ENCODE measurements at places on chromosomes 7 and 10. TPM values are rescaled to one million over a fixed set of nuclear protein-coding genes. Genes with fewer than 3 reads are reported as not detected.
A peak's percentile ranks its signal among the peaks of the same experiment; 100 is the strongest.

DNA sequence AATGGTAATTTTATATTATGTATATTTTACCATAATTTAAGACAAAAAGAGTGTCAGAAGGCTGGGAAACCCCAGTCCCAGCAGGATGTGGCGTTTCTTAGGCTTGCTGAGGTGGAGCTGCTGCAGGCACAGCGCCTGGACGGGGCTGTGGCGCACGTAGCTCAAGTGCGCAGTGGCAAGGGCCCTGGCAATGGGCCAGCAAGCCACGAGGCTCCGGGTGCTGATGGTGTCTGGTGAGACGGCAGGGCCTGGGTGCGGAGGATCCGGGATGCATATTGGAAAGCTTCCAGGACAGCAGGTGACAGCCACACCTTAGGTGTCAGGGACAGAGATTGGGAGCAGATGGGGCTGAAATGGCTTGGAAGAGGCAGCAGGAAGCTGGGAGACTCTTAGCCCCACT lies 37.2 kb downstream of the CLEC2L start:
- no peak overlapping the region for H3K27ac ChIP-seq
- H3K36me3 ChIP-seq = no peaks in the 10 kb centered on the region
- peaks cover 2% of the 10 kb centered on the region for H3K4me1 ChIP-seq
- no peak for DNase-seq

DNA sequence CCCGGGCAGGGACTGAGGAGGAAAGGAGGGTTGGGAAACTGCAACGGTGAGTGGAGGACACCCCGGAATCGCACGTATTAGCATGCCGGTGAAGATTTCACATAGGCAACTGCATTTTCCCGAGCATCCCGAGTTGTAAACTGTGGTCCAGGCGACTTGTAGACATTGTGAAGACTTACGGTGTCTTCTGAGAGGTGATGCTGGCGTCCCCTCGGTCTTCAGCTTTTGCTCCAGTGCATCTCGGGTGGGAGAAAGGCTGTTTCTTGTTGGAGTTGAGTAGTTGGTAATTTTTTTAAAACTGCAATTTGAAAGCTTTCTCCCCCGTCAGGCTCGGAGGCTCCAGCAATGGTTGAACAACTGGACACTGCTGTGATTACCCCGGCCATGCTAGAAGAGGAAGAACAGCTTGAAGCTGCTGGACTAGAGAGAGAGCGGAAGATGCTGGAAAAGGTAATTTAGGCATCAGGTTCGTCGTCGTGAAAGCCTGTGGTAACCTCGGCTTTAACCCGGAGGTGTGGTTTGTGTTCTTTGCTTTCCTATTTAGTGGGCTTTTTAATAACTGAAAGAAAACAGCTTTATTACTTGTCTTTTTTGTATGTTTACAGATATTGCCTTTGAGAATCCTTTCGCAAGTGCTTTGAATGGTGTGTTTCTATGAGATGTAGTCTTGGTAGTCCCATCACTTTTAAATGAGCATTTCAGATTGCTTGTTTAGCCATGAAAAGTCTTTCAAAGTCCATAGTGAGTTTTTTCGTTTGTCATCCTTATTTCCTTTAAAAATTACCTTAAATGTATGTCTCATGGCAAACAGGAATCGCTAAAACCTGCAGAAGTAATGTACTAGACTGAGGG lies 687 bp downstream of the HELLS start:
- peaks cover 36% of the 10 kb centered on the region for H3K4me1 ChIP-seq
- peaks cover 28% of the 10 kb centered on the region for H3K36me3 ChIP-seq
- DNase-seq = peak; percentile 27

TWIST1 gene
- total RNA-seq = not detected

PBLD gene
- total RNA-seq = 0.97 TPM

MGAM2 gene
- total RNA-seq = not detected

GRCh38 chr7:7970237-7970530 lies 1.6 kb downstream of the GLCCI1 start:
- no peaks in the 10 kb centered on the region for H3K36me3 ChIP-seq
- DNase-seq = no peak
- H3K4me3 ChIP-seq = no peak overlapping the region

DNA sequence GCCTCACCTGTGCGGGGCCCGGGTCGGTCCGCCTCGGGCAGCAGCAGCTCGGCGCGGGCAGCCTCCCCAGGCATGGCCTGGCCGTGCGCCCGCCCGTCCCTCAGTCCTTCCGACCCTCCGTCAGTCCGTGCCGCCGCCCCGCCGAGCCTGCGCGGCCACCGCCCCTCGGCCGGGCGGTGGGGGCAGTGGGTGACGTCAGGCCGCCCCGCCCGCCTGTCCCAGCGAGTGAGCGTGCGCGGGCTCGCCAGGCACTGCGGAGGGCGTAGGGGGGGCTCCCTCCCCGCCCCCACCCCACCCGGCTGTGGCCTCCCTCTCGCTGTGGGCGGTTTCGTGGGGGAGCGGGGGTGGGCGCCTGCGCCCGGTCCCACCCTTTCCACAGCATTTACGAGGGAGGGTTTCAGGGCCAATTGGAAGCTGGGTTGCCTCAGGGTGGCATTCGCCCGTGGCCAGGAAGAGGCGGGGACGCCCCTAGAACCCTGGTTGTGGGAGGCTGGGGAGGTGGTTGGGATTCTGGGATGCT lies at the start of gene NACAD:
Gene NACAD (minus strand): TSS at position 149 of the 520 bp plus-strand sequence. CDS start 75 bp downstream, at position 74.
- H3K36me3 ChIP-seq = no peaks in the 10 kb centered on the region
- DNase-seq = no peak
- peak within 1 kb of the TSS; percentile 68 for H3K4me3 ChIP-seq

DNA sequence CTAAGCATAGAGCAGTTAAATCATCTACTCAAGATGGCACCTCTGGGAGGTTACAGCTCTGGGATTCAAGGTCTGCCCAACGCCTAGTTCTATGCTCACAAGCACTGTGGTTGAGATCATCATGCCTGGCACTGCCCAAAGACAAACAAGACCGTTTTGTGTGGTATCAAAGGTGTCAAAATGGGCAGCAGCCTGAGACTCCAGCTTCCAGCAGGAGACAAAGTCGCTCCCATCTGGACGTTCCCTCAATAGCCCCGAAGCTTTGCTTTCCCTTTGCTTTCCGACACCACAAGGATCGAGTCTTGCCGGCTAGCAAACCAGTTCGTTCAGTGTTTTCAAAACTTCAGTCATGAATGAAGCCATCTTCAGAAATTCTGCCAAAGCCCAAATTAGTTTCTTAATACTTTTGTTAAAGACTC lies 5.1 kb downstream of the HABP2 start:
- no peak for DNase-seq
- peaks cover 8% of the 10 kb centered on the region for H3K4me1 ChIP-seq

HTR5A gene
- not detected for total RNA-seq

GDF2 gene
- total RNA-seq = not detected

DNA sequence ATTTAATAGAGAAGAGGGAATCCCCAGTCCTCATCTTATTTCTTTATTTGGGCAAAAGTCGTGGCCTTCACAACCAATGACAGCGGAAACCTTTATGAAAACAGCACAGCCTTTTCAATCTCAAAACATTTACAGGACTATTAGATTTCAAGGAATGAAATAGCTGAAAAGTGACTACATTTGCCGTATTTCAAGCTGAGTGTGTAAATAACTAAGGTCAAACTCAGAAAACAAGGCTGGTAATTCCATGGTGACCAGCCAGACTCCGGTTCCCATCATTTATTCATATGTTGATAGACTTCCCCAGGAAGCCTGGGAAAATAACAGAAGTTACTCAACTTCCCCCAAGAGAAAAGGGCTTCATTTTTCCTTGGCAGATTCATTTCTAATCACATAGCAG lies 457.3 kb upstream of the NFE2L3 start:
- no peak for DNase-seq
- no peaks in the 10 kb centered on the region for H3K4me1 ChIP-seq
- no peak overlapping the region for H3K27ac ChIP-seq

DNA sequence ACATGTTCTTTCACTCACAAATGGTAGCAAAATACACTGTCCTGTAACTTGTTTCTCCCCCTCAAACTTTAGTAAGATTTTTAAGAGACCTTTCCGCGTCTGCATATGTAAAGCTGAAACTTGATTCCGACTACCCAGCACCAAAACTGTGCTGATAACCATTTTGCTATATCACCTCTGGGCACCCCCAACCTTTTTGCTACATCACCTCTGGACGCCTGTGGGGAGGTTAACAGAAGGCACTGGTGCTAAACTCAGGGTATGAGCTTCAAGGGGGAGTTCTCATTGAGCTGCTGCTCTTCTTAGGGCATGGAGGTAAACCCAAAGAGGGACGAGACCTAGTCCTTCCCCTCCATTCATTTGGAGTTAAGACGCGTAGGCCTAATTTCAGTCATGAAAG lies 67.6 kb upstream of the NFE2L3 start:
- H3K4me1 ChIP-seq = peaks cover 3% of the 10 kb centered on the region
- H3K27me3 ChIP-seq = peaks cover 33% of the 10 kb centered on the region
- H3K36me3 ChIP-seq = no peaks in the 10 kb centered on the region

DNA sequence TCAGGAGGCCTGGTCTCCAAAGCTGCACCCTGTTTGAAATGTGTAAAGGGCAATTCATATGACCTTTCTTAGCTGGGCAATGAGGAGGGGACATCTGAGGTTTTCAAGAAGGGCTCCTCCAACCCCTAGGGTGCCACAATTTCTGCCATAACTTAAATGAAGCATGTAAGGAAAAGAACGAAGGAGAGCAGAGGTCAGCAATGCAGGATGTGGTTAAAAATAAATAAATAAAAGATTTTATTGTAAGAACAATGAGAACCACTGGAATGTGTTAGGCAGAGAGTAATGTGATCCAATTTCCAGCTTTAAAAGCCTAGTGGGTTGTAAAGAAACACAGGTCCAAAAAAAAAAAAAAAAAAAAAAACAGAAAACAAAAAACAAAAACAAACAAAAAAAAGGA lies 673.1 kb downstream of the TNS3 start:
- no peak for DNase-seq
- H3K27ac ChIP-seq = no peak overlapping the region
- no peaks in the 10 kb centered on the region for H3K36me3 ChIP-seq
- H3K4me3 ChIP-seq = no peak overlapping the region
- H3K27me3 ChIP-seq = no peaks in the 10 kb centered on the region

- H3K27ac ChIP-seq = no peak overlapping the region
- no peak overlapping the region for H3K4me3 ChIP-seq
- DNase-seq = no peak
- H3K27me3 ChIP-seq = peaks cover 8% of the 10 kb centered on the region
- H3K4me1 ChIP-seq = no peaks in the 10 kb centered on the region
These were observed 131.3 kb upstream of the NPVF start for GRCh38 chr7:25359471-25360059.

VSIR gene
- 127 TPM for total RNA-seq

ANXA8L1 gene
- total RNA-seq = not detected

DNA sequence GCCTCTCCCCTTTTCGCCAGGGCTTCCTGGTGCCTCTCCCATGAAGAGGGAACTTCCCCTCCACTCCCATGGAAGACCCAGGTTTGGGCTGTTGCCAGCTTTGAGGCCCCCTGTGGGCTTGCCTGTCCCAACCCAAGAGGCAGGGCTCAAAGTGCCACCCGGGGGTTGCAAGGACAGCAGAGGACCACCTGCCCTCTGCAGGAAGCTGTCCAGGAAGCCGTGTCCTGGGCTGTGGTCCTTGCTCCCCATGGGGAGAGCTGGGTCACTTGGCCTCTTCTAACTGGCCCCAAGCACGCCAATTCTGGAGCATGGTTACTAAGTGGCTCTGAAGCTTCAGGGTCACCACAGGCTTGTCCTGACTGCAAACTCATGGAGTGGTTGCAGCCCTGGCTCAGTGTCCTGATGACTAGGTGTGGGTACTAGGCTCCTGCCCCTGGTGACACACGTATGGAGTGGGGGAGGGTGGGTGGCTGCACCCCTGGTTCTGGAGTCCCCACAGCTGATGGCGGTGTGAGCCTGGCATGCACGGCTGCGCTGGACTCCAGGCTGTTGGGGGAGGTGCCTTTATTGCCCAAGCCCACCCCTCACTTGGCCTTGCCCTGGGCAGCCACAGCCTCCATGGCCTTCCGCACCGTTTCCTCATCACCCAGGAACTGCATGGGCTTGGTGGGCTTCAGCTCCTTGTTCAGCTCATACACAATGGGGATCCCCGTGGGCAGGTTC lies 3.0 kb downstream of the PGAM2 start:
- no peak overlapping the region for H3K27ac ChIP-seq
- no peak for DNase-seq
- H3K36me3 ChIP-seq = peaks cover 43% of the 10 kb centered on the region

ZNF679 gene
- total RNA-seq = not detected

DNA sequence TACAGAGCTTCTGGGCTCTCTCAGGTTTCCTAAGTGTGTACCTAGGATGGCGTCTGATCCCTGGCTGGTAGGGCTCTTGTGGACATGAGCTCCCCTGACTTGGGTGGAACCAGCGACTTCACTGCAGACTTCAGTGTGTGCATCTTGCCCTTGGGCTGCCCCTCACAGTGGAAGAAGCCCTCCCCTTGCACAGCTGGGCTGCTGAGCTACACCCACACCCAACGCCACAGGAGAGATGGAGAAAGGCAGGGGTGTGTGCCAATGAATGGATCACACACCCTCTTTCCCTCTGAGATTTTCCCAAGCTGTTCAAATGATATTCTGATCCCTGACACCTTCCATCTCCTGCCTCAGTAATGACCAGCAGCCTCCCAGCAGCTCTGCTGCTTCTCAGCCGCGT lies 296.7 kb downstream of the GFRA1 start:
- H3K27ac ChIP-seq = no peak overlapping the region
- H3K4me1 ChIP-seq = no peaks in the 10 kb centered on the region

GRCh38 chr7:82049891-82050533 lies 280.2 kb upstream of the HGF start:
- H3K4me3 ChIP-seq = no peak overlapping the region
- no peaks in the 10 kb centered on the region for H3K4me1 ChIP-seq
- no peak for DNase-seq
- H3K27me3 ChIP-seq = no peaks in the 10 kb centered on the region
- H3K36me3 ChIP-seq = no peaks in the 10 kb centered on the region

DNA sequence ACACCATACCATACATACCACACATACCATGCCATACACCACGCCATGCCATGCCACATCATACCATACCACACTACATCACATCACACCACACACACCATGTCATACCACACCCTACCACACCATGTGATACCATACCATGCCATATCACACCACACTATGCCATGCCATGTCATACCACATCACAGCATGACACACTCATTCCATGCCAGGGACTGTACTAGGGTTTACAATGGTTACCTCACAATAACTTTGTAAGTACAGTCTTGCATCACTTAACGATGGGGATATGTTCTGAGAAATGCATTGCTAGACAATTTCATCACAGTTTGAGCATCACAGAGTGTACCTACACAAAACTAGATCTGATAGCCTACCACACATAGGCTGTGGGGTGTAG lies 14.5 kb downstream of the PYROXD2 start:
- DNase-seq = no peak
- no peak overlapping the region for H3K27ac ChIP-seq
- peaks cover 2% of the 10 kb centered on the region for H3K36me3 ChIP-seq
- H3K27me3 ChIP-seq = no peaks in the 10 kb centered on the region
- peaks cover 10% of the 10 kb centered on the region for H3K4me1 ChIP-seq
- no peak overlapping the region for H3K4me3 ChIP-seq

ZNF425 gene
- total RNA-seq = 0.55 TPM

All from activated CD8-positive, alpha-beta T cell treated with anti-CD3 and anti-CD28 coated beads, Interleukin-2, amount 10 ng/mL, durations not matched to agents 7 days and 5 days (primary cell).